Skeletal muscle tissue (tissue), 5 donors: ENCODE measurements at places on chromosomes 1 and 21. TPM values are rescaled to one million over a fixed set of nuclear protein-coding genes. Genes with fewer than 3 reads are reported as not detected.

The NCAM2 gene
- total RNA-seq = 6.8 TPM

The OPN3 gene
- total RNA-seq = 9.9 TPM

The LRRC8B gene
- total RNA-seq = 3.7 TPM

The S100A2 gene
- total RNA-seq = not detected

The TRIM67 gene
- total RNA-seq = under 0.01 TPM

The TMEM269 gene
- total RNA-seq = 0.52 TPM

The SIKE1 gene
- 27.7 TPM for total RNA-seq

The RGS4 gene
- 3.7 TPM for total RNA-seq

The EFNA3 gene
- 0.52 TPM for total RNA-seq

The FAM72B gene
- total RNA-seq = 1.0 TPM
